ENCODE measurements at places on chromosomes 4 and X.

DNA sequence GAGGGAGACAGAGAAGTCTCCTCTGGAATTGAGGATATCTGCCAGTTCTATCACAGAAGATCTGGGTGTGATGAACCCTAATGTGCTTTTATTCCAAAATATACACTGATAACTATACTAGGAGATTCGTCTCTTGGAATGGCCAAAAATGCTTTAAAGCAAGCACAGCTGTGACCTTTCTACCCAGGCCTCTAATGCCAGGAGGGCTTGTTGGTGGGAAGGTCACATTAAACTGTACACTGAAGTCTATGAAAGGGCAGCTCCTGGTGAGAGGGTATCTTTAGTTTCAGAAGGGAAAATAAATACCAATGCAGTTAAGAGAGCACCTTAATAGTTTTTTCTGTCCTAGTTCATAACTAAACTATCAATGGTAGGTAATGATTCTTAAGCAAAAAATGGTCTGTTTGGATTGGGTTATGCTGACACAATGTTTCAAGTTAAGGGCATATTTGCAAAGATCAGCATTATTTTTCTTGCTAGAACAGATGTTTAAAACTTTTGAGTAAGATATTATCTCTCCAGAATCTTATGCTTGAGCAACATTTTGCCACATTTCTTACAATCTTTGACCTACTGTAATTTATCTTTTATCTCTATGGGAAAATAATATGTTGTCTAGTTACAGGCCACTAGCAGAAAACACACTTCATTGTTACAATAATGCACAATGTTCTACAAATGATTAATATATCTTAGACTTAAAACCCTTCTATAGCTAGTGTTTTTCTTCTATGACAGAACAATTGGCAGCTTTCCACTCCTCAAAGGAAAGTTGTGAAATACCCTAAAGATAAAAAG is 59.6 kb downstream of the SEC24D start:
- no peak for DNase-seq

- no peak for DNase-seq
Measured at GRCh38 chr4:7862561-7863192, 77.0 kb downstream of the AFAP1 start.

GRCh38 chr4:94500685-94501084 is 48.9 kb downstream of the PDLIM5 start:
- DNase-seq, result no peak

DNA sequence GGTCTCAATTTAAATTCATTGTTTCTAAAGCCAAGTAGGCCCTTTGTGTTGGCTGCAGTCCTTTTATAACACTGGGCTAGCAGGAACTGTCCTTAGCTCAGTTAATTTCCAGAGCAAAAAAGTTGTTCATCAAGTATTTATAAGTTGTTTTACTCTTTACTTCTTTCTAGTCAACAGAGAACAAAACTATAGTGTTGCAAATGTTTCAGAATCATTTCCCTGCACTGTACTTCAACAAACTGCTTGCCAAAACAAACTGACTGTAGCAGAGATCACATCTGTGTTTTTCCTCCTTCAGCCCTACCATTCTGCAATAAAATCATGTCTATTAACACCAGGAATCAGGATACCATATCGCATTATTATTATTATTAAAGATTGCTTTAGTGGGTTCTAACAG is 168.5 kb upstream of the SH3RF1 start:
- DNase-seq, result no peak

- no peak for DNase-seq
Measured at GRCh38 chr4:123288309-123289025, 108.1 kb upstream of the SPRY1 start.

DNA sequence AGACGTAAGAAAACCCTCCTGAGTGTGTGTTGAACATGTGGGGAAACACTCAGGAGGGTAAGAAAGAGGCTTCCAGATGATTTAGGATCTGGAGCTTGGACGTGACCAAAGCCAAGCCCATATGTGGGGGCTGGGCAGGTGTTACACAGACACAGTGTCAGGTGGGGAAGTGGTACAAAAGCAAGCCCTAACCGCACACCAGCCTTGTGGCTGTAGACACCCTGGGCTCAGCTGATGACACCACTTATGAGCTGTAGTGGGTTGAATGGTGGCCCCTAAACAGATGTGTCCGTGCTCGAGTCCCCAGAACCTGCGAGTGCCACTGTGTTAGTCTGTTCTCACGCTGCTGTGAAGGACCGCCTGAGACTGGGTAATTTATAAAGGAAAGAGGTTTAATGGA is 25.0 kb upstream of the NSG1 start:
- DNase-seq, result no peak

DNA sequence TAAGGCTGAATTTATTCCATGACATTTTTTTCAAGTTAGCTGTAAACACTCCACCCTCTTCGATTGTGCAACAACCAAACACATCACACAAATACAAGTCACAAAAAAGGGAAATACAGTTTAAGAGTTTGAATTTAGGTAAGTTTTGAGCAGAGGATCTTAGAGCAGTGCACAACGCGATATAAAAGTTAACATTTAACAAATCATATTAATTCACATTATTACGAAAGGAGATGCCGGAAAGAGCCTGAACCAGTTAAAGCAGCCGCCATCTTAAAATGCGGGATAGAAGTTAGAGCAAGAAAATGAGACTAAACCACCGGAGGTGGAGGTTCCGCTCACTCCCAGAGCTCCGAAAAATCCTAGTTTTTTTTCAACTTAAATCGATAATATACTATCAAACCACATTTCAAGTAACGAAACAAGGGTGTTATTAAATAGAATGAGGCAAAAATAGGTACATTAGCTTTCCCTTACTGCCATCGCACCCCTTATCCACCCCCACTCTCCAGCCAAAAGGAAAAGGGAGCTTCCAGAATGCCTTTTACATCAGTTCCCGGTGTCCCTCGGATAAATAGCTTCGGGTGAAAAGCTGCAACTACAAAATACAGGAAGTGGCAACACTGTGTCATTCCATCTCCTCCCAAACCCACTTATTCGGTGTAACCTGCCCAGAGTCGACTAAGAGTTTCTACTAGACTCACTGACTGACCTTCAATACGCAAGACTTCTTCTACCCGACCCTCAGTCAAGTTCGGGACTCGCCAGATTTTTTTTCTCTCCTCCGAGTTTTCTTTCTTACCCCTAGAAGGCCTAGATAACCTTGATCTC is 1.9 kb downstream of the UBE2D3 start:
- DNase-seq, result peak; percentile 52

DNA sequence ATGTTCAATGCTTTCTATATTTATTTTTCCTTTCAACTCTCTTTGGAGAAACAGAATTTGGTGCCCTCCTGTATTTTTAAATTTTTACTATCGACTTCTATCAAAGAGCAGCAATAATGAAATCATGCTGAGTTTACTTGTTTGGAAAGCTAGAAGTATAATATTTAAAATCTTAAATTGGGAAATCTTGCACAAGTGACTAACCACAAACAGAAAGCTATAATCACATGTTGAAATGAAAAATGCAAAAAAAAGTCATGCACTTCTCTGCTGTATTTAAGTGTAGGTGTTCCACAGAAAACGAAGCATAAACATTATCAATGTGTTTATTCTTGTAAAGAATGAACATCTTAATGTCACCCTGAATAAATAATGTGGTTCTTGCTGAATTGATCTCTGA is 306.1 kb downstream of the PCDH18 start:
- no peak for DNase-seq

DNA sequence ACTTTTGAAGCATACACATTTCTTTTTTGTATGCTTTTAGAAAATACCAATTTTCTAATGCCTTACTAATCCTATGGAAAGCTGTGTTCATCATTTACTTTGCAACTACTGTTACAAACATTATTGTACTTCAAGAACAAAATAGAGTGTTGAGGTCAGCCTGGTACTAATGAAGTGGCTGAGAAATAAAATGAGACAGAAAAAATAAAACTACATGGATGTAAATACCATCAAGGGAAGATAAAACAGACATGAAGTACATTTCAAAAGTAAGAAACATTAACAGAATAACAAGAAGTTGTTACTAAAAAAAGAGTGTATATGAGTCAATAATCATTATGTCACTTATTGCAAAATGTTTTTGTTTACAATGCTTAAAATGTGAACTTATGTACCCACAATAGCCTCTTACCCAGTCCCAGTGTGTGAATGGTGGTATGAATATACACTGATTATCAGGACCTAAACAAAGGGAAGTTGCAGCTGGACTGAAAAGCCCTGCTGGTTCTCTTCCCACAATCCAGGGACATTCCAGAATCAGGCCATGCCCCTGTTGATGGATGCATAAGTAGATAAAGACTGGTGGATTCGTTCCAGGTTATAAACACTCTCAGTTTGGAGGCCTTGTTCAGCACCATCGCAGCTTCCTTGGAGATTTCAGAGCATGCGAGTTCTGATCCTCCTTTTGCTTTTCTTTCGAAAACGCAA is 2.4 kb upstream of the CSN3 start:
- DNase-seq, result no peak

- no peak for DNase-seq
Measured at GRCh38 chr4:140720387-140721304, 35.5 kb downstream of the TBC1D9 start.

- DNase-seq, result peak; percentile 51
Measured at GRCh38 chr4:108644237-108644636, 6.2 kb upstream of the OSTC start.

DNA sequence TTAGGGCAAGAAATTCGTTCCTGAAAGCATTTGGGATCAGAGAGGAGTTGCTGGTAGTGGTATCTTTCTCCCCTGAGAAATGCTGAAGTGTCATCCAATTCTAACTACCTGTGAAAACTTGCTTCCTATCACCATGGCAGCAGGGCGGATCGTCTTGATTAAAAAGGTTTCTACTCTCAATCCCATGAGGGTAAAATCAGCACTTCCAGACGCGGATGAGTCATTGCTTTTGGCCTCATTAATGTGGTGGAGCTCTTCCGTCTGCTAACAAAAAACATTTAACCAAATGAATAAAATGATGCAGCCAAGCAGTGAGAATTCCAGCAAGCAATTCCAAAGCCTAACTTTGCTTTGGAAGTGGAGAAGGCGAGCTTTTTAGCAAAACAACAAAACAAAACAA is 325.6 kb downstream of the CAMK2D start:
- peak; percentile 83 for DNase-seq

DNA sequence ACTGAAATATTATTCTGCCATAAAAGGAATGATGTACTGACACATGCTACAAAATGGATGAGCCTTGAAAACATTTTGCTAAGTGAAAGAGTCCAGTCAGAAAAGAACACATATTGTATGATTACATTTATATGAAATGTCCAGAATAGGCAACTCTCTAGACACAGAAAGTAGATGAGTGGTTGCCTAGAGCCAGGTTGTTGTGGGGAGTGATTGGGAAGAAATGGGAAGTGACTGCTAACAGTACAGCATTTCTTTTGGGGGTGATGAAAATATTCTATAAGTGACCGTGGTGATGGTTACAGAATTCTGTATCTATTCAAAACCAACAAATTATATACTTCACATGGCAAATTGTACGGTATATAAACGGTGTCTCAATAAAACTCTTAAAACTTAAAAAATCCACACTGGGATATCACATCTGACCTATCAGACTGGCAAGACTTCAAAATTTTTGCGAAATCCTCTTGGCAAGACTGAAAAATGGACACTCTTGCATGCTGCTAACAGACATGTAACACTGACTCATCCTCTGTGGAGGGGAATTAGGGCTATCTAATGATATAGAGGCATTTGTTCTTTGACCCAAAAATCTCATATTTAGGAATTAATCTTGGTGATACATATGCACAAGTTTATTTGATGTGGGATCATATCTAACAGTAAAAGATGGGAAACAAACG is 71.8 kb downstream of the FAM13A start:
- no peak for DNase-seq

- no peak for DNase-seq
Measured at GRCh38 chr4:22532896-22533295, 17.0 kb upstream of the ADGRA3 start.

- no peak for DNase-seq
Measured at GRCh38 chr4:128538111-128538882, 250.7 kb upstream of the PGRMC2 start.

DNA sequence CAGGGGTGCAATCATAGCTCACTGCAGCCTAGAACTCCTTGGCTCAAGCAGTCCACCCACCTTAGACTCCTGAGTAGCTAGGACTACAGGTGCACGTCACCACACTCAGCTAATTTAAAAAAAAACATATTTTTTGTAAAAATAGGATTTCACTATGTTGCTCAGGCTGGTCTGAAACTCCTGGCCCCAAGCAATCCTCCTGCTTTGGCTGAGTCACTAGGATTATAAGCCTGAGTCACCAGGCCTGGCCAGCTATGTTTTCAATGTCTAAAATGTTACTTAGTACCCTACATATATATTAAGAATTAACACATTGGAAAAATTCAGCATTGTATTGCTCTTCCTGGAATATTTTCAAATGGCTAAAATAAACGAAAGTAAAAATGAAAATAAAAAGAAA is 37.5 kb downstream of the PNPLA4 start:
- no peak for DNase-seq

All from HFF-Myc (cell line).